Common myeloid progenitor, CD34-positive (primary cell): ENCODE measurements at places on chromosomes 7 and 10.
A peak's percentile ranks its signal among the peaks of the same experiment; 100 is the strongest.

- no peak for DNase-seq
Observed at GRCh38 chr7:110253093-110253492, 837.8 kb upstream of the LRRN3 start.

DNA sequence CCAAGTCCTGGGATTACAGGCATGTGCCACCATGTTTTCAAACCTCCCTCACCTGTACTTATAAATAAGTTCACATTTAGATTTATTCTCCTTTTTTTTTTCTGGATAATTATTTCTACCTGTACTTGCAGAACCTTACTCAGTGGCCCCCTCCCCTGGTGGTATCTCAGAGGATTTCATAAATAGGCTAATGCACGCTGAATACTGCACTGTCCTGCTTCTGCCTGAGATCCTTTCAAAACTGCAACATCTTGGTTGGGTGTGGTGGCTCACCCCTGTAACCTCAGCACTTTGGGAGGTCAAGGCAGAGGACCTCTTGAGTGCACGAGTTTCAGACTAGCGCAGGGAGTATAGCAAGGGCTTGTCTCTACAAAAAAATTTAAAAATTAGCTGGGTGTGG, 4.6 kb upstream of the BLVRA start:
- peak; percentile 25 for DNase-seq

GRCh38 chr10:35884657-35885071, 242.6 kb upstream of the FZD8 start:
- no peak for DNase-seq

DNA sequence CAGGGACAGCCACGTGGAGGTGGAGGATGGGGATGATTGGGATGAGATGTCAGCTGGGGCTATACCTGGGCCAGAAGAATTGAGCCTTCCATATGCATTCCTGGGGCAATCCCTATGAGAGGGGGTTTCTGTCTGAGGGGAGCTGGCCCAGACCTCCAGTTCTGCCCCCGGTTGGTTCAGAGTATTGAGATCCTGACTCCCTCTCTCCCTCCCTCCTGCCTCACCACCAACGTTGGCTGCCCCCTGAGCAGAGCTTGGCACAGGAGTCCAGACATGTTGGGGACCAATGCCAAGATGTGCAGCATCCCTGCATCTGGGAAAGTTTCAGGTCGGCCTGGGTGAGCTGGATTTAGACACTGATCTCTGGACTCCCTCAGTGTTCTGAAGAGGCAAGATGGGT, 575.2 kb upstream of the MKI67 start:
- no peak for DNase-seq

DNA sequence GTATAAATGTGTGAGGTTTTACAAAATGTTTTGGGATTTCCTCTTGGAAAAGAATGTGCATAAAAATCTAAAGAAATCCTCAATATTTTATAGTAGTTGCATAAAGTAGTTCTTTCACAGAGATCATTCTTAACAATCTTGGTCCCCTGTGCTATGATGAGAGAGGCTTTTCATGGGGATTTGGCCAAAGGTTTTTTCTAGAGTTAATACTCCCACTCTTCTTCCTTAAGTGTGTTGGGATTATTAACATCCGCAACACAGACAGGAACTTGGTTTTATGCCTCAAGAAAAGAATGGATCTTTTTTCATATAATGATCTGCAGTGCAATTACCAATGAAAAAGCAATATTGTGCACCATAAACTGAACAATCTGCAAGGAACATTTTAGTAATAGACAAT, 71.5 kb downstream of the AGMO start:
- no peak for DNase-seq

DNA sequence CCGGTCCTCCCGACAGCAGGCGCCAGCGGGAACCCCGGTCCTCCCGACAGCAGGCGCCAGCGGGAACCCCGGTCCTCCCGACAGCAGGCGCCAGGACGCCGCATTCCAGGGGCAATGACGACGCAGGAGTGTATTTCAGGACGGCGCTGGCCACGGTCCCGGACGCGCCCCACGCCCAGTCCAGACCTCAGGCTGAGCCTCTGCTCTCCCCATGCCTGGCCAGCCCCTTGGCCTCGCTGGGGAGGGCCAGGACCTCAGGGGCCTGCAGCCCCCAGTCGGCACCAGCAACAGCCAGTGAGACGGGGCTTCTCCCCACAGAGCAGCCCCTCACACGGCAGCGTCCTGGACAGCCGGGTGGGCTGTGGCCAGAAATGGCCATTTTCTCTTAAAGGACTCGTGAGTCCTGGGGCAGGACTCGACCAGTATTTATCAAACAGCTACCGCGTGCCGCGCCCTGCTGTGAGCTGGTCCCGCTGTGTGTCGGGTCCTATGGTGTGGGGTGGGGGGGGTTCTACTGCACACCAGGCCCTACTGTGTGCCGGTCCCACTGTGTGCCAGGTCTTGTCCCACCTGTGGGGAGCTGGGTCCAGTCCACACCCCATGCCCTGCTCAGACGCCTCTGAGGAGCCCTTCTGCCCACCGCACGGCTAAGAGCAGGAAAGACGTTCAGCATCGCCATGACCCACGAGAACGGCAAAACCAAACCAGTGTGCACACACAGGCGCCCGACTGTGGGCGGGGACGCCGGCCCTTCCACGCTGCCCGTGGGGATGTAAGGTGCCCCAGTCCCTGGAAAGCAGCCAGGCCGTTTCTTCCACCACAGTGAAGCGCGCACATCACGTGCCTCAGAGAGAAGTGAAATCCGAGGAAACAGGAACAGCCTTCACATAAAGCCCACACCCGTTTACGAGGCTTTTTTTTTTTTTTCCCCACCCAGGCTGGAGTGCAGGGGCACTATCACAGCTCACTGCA, 33.3 kb downstream of the GET4 start:
- DNase-seq, result peak; percentile 84
